Smooth muscle cell of the brain vasculature (primary cell): ENCODE measurements at places on chromosomes 7 and 10.

GRCh38 chr7:64541438-64542359 lies 21.2 kb downstream of the ZNF680 start:
- no peak for DNase-seq

GRCh38 chr7:73856941-73857340 lies 4.0 kb upstream of the TMEM270 start:
- DNase-seq, result no peak

DNA sequence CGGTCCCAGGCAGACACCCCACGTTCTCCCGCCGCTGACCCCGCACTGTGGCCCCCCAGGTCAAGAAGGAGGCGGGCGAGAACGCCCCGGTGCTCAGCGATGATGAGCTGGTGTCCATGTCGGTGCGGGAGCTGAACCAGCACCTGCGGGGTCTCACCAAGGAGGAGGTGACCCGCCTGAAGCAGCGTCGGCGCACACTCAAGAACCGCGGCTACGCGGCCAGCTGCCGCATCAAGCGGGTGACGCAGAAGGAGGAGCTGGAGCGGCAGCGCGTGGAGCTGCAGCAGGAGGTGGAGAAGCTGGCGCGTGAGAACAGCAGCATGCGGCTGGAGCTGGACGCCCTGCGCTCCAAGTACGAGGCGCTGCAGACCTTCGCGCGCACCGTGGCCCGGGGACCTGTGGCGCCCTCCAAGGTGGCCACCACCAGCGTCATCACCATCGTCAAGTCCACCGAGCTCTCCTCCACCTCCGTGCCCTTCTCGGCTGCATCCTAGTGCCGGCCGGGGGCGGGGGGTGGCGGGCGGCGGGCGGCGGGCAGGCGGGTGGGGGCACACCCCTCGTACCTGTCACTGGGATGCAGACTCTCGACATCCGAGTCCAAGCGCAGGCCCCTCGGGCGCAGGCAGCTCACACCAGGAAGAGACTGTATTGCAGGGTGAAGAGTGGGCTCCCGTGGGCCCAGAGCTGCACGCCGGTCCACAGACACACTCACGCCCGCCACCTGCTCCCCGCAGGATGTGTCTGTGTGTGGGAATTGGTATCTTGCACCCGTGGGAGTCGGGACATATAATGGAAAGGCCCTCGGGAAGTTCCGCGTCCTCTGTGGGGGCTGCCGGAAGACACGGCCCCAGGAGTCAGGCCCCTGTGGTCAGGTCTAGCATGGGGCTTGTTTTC lies 9.6 kb downstream of the MAFK start:
- no peak for DNase-seq

GRCh38 chr7:15586266-15586665 lies 24.5 kb upstream of the AGMO start:
- no peak for DNase-seq

- DNase-seq, result no peak
Observed at GRCh38 chr10:66943590-66943989, 17.8 kb downstream of the LRRTM3 start.

- DNase-seq, result no peak
Observed at GRCh38 chr10:98956576-98957260, 278.9 kb downstream of the HPSE2 start.

DNA sequence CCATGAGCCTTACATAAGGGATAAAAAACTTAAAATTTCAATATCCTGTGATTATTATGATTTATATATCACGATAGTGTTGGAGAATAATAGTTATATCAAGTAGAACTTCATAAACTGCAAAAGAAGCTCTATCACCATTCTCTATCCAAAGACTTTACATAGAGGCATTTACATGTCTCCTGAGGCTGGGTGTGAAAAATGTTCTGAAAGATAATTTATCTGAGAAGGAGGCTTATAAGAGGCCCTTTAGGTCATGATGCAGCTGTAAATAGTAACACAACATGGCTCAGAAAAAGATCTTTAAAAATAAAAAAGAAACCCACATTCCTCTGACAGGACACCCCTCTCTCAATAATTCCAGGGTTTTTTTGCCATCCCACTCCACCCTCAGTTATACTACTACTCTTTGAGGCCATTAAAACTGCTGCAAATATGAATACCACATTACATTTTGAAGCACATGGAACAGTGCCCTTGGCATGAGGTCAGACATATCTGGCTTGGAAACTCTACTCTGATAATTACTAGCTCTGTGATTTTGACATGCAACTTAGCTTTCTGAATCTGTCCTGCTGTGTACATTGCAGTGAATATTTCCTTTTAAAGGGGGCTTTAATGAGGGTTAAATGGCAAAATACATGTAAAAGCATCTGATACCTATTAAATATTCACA lies 55.5 kb downstream of the SLC16A12 start:
- DNase-seq, result no peak

GRCh38 chr7:47028284-47028683 lies 553.6 kb downstream of the TNS3 start:
- no peak for DNase-seq

GRCh38 chr7:8177109-8177933 lies 84.6 kb downstream of the ICA1 start:
- no peak for DNase-seq

DNA sequence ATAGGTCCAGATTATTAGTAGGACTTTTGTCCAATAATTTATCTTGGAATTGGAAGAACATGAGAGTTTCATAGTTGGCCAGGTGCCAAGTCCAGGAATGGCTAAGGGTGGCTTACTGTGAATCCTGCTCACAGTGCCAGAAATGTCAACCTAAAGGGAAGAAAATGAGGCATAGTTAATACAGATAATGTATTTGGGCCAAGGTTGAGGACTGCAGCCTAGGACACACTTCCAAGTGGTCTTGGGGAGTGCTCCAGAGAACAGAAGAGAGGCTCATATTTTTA lies 78.2 kb downstream of the MAPK8 start:
- no peak for DNase-seq

DNA sequence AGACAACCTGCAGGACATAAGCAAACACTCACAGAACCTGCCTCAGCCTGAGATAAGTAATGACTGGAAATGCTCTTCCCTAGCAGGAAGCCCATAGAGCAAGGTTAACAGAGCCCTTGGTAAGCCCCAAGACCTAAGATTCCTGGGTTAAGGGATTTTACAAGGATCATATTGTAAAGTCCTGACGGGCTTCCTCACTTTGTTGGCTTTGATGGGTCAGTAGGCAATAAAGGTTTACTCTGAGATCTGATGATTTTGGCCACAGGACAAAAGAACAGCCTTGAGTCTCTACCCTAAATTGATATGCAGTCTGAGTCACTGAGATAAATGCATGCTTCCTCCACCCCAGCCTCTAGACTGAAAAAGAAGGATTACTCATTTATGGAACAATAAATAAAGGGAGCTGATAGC lies 270.8 kb downstream of the HTR7 start:
- no peak for DNase-seq

DNA sequence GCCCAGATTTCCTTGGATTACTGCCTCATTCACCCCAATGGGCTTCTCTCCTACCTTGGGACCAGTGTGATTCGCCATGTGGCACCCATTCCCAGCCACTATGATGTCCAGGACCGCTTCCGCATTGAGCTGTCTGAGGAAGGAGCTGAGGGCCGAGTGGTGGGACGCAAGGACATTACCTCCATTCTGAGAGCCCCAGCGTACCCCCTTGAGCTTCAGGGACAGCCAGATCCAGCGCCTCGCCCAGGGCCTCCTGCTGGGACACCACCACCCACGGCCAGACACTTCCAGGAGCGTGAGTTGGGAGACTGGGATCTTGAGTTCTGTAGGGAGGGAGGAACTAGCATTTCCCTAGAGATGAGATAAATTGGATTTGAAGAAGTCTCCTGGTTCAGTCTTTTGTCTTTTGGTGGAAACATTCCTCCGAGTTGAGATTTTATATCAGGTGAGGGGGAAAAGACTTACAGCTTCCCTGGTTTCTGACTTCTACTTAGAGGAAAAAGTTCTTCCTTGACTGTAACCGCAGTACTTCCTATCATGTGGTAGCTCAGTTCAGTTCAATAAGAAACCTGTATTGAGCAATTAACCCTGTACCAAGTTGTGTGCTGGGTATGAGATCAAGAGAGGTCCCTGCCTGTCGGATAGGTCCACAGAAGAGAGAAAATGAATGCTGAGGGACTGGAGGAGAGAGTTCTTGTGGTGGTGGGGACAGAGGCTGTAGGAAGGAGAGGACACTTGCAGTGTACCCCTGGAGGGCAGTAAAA lies 1.3 kb downstream of the MOSPD3 start:
- no peak for DNase-seq

GRCh38 chr10:3208481-3209406 lies 36.2 kb upstream of the PITRM1 start:
- DNase-seq, result no peak

GRCh38 chr7:75045881-75046280 lies 27.7 kb downstream of the RCC1L start:
- DNase-seq, result no peak

GRCh38 chr7:101898106-101898505 lies 80.7 kb downstream of the CUX1 start:
- no peak for DNase-seq

DNA sequence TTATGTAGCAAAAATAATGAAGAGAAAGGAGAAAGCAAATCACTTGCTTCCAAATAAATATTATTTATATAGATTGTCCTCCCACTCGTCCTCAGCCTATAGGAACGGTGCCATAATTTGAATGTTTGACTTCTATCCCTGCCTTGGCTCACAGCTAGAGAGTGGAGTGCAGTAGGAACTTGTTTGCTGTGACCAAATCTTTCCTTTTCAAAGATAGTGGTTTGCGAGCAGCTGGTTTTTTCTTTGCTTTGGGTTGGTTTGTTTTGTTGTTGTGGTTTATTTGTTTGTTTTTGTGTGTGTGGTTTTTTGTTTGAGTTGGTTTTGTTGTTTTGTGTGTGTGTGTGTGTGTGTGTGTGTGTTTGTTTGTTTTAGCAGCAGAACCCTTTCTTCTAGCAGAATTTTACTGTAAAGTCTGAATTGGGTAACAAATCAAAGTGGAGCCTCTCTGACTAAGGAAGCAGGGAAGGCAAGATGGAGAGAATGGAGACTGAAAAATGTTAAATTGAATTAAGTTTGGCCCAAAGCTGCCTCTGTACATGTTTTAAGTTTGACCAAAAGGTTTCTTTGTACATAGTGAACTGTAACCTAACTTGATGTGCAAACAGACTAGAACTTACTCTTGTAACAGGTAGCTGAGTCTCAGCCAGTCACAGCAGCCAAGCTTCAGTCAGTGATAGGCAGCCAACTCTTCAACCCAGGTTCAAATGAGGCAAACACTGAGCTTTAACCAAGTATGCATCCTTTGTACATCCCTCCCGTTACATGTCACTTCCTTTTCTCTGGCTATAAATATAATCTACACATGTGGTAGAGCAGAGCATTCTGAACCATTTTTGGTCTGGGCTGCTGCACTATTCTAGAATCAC lies 149.5 kb upstream of the LRGUK start:
- no peak for DNase-seq

GRCh38 chr7:140229591-140230515 lies 53.1 kb upstream of the KDM7A start:
- DNase-seq, result no peak

DNA sequence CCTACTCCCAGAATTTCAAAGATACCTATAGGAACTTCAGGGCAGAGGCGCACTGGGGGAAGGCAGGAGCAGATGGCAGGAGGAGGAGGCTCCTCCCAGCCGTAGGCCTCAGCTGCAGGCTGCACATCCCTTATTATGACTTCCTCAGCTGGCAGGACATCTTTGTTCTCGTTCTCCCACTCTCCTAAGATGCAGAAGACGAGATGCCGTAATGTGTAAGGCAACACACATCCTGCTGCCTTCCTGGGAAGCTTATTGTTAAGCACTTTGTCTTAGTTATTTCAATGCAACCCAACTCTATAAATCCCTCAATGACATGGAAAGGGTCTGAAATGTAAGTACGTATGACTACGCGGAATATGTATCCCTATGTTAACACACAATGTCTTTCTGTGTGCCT lies 599.8 kb upstream of the MGMT start:
- no peak for DNase-seq

- DNase-seq, result no peak
Observed at GRCh38 chr7:32588657-32589056, 93.4 kb downstream of the AVL9 start.

GRCh38 chr7:107744345-107744750 lies 406 bp downstream of the CBLL1 start:
- no peak for DNase-seq

- DNase-seq, result no peak
Observed at GRCh38 chr7:139647814-139648390, 124.4 kb downstream of the CLEC2L start.

- no peak for DNase-seq
Observed at GRCh38 chr10:91632671-91633550, at the start of gene PPP1R3C. Gene PPP1R3C (minus strand): TSS chr10:91633071. CDS start chr10:91632969, 102 bp downstream.
